CD4-positive, alpha-beta memory T cell (primary cell): ENCODE measurements at places on chromosomes 3 and 15. TPM values are rescaled to one million over a fixed set of nuclear protein-coding genes. Genes with fewer than 3 reads are reported as not detected.

- DNase-seq, result no peak
Observed at GRCh38 chr3:68819361-68819760, 113.0 kb downstream of the TAFA4 start.

RTP3 gene
- total RNA-seq, result not detected

RARRES1 gene
- not detected for total RNA-seq

SH3BP5 gene
- total RNA-seq, result 56.9 TPM

- DNase-seq, result no peak
Observed at GRCh38 chr3:14324224-14324944, 78.0 kb upstream of the SLC6A6 start.

- no peak for DNase-seq
Observed at GRCh38 chr3:57434041-57434440, 110.1 kb downstream of the DNAH12 start.

MAP3K13 gene
- 8.7 TPM for total RNA-seq

GRM2 gene
- 1.9 TPM for total RNA-seq

- DNase-seq, result peak; percentile 99
Observed at GRCh38 chr3:101676765-101677435, at the start of gene ZBTB11. TSS of gene ZBTB11 (minus strand) at chr3:101677132. CDS start at chr3:101676914, 218 bp downstream.

A4GNT gene
- not detected for total RNA-seq

DNA sequence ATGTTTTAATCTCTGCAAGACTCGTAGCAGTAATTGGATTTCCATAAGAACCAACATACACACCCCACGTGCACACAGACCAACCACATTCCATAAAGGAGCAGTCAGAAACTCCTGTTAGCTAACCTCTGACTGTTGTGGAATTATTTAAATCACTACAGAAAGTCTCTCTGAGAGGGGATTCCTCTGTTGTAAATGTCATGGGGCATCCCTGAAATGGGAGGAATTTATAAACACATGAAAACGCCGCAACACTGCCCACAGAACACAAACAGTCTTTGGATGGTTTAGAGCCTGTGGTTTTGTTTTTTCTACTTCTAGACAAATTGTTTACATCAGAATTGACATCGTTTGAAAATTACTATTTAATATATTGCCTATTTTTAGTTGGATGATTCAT, 740.1 kb upstream of the GRM7 start:
- DNase-seq, result no peak
